ENCODE measurements at places on chromosomes 2 and 18. TPM values are rescaled to one million over a fixed set of nuclear protein-coding genes. Genes with fewer than 3 reads are reported as not detected.

The CCDC68 gene
- total RNA-seq: 0.58 TPM

The CYP27A1 gene
- total RNA-seq: 18.4 TPM

DNA sequence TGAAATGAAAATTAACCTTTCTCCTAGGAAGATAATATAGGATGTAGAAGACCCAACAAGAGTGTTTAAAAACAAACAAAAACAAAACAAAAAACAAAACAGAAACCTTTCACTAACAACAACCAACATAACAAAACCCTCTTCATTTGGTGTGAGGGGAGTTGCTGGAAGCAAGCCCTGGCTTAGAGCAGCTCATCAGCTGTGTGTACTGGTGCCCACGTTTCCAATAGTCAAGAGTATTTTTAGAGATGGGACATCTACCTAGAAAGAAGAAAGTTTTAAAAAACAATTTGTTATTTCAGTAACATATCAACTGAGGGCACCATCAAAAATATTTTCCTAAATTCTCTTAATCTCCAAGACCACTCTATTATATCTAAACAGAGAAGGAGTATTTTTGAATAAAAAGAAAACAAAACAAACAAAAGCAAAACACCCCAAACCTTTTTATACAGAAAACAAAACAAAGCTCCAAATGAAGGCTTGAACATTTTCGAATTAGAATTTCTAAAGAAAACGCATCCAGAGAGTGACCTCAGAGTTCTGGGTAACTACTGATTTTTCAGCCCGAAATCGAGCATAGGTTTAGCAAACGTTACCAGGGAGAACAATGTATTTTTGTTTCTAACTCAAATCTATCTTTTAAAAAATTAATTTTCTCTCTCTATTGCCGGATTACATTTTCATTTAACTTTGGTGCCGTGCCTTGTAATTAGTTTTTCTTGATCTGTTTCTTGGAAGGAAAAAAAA lies 134.6 kb downstream of the INSIG2 start:
- peak; percentile 53 for DNase-seq

GRCh38 chr2:113155331-113155730 lies 18.4 kb upstream of the PSD4 start:
- no peak for DNase-seq

The C2orf81 gene
- total RNA-seq: 1.4 TPM

- DNase-seq: no peak
Observed at GRCh38 chr18:813172-814071, 1.4 kb upstream of the YES1 start.

DNA sequence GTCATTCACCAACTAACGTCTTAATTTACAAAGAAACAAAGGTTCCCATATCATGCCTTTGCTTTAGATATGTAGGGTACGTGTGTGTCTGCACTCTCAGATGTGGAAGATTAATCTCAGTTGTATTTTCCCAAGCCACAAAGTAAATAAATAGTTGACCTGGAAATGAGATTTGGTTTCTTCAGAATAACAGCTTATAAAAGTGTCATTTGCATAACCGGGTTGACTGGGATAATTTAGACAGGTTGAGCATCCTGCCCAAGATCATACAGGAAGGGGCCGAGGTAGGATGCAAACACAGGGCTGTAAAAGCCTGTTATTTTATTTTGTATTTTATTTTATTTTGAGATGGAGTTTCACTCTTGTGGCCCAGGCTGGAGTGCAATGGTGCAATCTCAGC lies 19.5 kb downstream of the ATG16L1 start:
- no peak for DNase-seq

DNA sequence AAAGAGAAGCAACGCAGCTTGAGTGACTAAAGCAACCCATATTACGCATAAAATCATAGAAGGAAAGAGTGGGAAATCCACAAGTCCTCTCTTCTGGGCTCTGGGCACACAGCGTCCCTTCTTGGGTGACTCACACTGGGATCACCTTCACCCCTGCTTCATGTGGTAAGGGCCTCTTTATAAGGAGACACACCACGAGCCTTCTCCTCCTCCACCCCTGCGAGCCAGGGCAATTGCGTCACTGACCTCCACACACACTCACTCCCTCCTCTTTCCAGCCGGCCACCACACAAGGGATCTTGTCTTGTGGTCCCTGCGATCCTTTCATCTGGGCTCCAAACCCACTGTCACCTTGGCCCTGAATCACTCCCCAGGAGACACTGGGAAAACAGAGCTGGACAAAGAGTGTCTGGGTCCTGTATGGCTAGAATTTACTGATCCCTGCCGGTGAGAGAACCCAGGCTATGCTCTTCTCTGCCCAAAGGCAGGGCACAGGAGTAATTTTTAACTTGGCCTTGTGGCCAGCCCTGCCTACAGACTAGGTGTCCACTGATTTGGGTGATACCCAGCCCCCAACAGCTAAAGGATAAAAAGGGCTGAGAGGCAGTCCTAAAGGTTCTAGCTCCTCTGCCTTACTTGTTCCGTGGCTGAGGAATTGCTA lies 35.3 kb downstream of the NHEJ1 start:
- DNase-seq: no peak

DNA sequence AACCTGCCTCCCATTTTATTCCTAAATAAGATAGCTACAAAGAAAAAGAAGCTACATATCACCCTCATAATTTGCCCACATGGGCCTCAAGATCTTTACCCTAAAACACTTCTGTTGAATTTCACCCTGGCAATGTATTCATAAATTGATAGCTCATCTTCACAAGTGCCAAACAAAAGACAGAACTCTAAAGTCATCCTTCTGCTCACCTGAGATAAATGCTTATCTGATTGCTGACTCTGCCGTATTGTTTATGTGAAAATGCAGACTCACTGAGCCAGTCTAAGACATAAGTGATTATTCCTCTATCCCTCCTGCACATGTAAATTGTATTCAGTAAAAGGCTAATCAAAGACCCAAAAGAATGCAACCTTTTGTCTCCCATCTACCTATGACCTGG lies 2.0 kb downstream of the RDH14 start:
- no peak for DNase-seq

GRCh38 chr2:221673248-221673647 lies 101.1 kb upstream of the EPHA4 start:
- DNase-seq: no peak

The SPP2 gene
- not detected for total RNA-seq

The ARL4C gene
- 1.8 TPM for total RNA-seq

GRCh38 chr18:72555101-72555500 lies 11.0 kb upstream of the CBLN2 start:
- DNase-seq: no peak

- DNase-seq: no peak
Observed at GRCh38 chr2:11490194-11490593, 24.2 kb upstream of the E2F6 start.

DNA sequence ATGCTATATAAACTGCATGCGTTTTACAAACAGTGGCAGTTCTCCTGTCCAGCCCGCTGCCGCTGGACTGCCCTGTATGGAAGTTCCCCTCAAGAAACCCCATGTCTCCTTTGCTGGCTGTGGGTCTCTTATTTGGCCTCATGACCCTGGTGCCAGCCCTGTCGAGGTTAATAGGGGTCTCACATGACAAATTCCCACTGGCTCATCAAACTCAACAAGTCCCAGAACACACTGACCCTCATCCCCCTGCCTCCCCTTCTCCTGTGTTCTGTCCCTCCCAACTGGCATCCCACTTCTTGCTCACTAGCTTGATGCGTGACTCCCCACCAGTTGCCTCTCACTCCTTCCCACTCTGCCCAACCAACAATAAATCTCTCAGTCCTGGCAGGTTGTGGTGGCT lies 137.6 kb upstream of the HS6ST1 start:
- no peak for DNase-seq

The ARHGEF4 gene
- total RNA-seq: 9.6 TPM

The CHRND gene
- 83.7 TPM for total RNA-seq
